ENCODE measurements at places on chromosomes 6 and 20. TPM values are rescaled to one million over a fixed set of nuclear protein-coding genes. Genes with fewer than 3 reads are reported as not detected.

Gene SLC22A2
- total RNA-seq, result 0.23 TPM

Gene MOXD1
- total RNA-seq, result 1.6 TPM

Gene NKAPL
- total RNA-seq, result not detected

Gene DNAH8
- total RNA-seq, result not detected

Gene NR2E1
- total RNA-seq, result 0.03 TPM

Gene HLA-DQA1
- not detected for total RNA-seq

Gene KIZ
- 4.8 TPM for total RNA-seq

Gene COL11A2
- total RNA-seq, result 0.90 TPM

Gene IL17F
- not detected for total RNA-seq

Gene SOX18
- 2.8 TPM for total RNA-seq

Gene SSTR4
- total RNA-seq, result not detected

Gene PI16
- not detected for total RNA-seq
